Astrocyte (in vitro differentiated cells and primary cell): ENCODE measurements at places on chromosomes 3 and 15.

DNA sequence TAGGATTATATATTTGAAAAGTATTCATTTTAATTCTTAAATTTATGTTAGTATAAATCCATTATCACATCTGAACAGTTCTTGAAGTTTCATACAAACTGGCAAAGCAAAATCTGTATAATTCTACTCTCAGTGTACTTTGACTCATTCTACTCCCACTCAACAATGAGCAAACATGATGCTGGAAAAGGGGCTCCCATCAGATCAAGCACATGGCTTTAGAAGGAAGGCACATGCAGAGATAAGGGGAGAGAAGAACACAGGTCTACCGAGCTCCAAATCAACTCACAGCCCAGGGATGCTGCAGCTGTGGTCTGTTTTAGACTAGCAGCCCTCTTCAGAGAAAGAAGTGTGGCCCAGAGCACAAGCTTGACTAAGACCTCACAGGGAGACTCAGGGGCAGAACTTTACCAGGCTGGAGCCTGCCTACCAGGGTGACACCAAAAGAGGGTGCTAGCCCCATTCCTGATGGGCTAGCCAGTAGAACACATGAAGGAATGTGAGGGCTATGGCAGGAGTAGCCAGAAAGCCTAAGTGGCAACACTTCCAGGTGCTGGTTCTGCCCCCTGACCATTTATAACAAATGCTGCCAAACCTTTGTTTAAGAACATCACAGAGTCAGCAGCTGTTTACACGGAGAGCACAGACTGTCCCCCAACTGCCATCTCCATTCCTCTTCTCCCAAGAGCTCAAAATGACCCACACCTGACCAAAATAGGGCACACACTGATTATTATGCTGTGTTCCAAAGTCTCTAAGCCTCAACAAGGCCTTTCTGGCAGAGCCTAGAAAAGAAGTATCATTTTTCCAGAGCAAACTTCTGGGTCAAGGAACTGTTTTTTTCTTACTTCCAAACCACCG, 19.5 kb downstream of the SEC22C start:
- no peak for DNase-seq

- DNase-seq = no peak
These were observed 17.7 kb upstream of the SNRK start for GRCh38 chr3:43268636-43269035.

DNA sequence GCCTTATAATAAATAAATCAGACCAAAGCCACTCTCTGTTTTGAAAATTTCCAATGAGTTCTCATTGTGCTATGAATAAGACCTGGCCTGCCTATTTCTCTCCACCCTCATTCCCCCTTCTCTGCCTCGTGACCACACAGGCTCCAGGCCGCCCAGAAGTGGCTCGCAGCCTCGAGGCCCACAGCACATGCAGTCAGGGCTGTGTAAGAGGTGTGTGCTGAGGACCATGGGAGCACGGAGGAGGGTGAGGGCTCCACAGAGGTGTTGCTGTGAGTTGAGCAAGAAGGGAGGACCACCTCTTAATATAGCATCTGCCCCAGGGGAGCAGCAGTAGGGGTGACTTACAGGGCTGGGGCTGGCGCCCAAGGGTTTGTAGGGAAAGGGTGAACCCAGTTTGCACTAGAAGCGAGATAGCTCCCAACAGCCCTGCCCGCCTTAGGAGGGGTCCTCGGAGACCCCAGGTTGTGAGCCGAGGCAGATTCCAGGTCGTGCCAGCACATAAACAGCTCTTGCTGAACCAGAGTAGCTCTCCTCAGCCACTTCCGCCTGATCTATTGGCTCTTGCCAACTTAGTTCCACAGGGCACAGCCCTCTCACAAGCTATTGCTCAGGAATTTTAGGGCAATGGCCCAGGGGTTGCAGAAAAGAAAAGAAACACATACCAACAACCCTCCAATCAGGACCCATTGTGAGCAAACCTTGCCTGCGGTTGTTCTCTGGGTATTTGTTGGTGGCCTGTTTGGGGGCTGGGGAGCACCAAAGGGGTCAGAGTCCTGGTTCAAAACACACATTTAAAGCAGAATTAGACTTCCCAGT, 117.7 kb downstream of the MYLK start:
- DNase-seq = no peak

GRCh38 chr3:58342676-58343075, 10.0 kb downstream of the PXK start:
- no peak for DNase-seq

GRCh38 chr3:38950581-38950980, 101.2 kb downstream of the SCN11A start:
- DNase-seq = no peak
